Stimulated activated CD4-positive, alpha-beta T cell treated with anti-CD3 and anti-CD28 coated beads, Interleukin-2, amount 100 ng/mL, for 48 hours (primary cell): ENCODE measurements at places on chromosomes 3 and 15.
A peak's percentile ranks its signal among the peaks of the same experiment; 100 is the strongest.

DNA sequence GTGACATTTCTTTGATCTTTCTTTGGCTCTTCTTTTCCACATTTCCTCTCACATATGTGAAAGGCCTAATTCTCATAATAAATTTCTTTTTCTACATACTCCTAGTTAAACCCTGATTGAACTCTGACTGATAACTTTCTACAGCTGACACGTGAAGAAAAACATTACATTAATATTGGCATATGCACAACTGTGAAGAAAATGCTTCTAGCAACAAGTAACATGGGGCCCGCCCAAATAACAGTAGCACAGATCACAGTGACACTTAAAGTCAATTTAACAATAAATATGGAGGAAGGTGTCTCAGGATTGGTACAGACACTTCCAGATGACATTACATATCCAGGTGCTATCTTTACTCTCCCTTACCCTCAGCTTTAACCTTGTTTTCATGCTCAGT, 317.6 kb upstream of the ZNF385D start:
- no peak for DNase-seq

DNA sequence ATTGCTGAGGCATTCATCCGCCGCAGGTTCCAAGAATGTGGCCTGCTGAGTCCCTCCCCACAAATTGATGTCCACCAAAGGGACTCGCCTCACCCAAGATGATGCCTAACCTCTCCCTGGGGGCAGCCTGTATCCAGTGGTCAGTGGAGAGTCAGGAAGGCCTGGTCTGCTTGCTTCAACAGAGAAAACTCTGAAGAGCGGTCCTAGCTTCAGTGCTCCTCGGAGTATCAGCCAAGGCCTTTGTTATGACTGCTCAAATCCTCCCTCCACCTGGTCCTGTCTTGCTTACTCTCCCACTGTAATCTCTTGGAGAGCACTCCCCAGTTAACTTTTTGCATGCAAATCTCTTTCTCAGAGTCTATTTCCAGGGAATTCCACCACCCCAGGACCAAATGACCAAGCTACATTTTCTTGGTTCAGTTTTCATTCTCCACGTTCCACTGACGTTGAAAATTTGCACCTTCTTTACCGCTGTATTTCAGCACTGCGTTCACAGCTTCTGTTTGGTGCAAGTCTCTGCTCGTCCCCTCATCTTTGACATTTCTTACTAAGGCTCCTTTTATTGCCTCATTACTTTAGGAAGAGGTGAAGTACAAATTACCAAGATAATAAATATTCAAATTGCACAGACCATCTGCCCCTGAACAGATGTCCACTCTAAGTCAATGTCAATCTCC, 22.3 kb downstream of the CMTM7 start:
- DNase-seq, result no peak

DNA sequence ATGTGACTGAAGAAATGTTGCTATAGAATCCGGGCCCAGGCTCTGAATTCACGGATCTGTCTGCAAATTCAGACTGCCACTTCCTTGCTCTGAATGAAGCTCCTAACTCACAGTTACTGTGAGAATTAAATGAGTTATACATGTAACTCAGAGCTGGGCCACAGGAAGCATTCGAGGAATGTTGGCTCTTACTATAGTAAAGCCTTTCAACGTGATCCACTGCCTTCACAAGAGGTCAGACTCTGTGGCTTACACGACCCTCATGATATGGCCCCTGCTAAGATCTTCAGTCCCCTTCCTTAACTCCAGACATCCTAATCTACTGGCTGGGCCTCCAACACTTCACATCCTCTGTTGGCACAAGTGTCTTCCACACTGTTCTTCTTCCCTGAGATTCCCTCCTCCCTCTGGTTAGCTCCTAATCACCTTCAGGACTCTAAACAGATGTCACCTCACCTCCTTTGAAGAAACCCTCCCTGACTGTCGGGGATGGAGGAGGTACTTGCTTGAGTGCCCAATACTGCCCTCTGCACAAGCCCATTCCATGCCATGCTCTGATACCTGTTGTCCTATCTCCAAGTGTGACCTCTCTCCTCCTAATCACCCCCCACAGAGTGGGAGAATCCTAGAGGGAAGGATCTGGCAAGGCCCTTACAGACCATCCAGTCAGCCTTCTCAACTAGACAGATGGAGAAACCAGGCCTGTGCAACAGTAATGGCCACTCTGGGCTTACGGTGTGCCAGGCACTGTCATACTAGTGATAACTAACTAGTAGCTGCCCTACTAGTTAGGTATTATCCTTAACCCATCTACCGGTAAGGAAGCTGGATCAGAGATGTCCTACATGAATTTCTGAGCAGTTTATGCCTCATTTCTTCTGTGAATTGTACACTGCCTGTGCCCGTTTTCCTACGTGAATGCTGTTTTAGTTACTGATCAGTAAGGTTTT, 1.3 kb downstream of the ACTR8 start:
- DNase-seq, result no peak

DNA sequence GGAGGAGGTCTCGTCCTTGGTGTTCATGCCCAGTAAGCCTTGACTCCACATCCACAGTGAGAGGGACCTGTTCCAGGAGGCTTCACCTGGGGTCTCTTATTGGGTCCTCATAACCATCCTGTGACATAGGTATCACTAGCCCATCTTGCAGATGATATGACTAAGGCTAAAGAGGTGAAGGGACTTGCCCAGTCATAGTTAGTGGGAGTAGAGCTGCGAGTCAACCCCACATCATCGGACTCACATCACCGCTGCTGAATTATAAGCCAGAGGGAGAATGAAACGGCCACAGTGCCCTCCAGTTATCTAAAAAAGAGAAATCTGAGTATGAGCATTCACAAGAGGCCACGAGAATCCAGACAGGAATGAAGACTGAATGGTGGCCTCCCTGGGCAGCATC, 66.0 kb downstream of the MESD start:
- no peak for DNase-seq

DNA sequence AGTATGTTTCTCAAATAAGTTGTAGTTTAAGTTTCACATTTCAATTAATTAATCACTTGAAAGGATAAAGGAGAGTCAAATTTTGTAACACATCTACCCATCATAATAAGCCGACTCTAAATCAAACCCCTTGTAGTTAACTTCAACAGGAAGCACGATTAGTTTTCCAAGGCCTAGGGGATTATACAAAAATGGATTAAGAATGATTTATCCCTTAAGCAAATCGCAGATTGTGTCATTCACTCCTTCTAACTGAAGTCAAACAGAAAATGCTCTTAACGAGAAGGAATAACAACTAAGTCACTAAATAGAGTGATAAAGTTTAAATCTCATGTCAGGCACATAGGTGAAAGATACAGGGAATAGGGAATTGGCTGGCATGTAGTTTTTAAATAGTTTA, 792.8 kb downstream of the ZPLD1 start:
- no peak for DNase-seq

DNA sequence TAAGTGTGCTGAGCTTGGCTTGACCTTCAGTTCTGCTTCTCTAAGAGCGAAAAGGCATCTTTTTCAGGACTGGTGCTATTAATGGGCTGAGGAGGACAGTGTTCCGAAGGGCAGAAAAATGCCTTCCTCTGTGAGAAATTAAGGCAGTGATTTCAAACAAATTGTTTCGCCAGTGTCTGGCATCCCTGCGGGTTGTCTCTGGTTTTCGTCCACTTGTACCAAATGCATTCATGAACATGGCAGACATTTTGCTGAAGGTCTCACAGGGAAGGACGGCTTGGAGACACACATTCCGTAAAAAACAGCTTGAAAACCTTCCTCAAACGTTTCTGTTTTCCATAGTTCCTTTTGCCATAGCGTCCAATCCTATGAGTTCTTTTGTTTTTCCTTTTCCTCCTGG, 57.1 kb downstream of the CEMIP start:
- DNase-seq, result no peak

GRCh38 chr15:96893159-96893906, 562.8 kb downstream of the NR2F2 start:
- DNase-seq, result no peak

DNA sequence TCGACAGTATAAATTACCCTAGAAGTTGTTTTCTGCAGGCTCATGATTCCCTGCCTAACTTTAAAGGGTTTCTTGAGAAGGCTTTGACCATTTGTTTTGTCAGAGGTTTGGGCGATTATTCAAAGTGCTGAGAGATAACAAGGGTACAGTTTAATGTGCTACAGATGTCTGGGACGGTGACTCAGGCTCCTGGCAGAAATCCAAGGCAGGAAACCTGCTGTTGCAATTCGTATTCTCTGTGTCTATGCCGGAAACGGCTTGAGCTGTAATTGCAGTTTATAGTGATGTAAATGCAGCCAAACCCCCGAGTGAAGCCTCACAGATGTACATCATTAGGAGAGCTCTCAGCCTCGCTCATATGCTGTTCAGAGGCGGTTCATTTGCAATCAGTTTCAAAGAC, 65.6 kb downstream of the SYNPR start:
- DNase-seq, result peak; percentile 7

DNA sequence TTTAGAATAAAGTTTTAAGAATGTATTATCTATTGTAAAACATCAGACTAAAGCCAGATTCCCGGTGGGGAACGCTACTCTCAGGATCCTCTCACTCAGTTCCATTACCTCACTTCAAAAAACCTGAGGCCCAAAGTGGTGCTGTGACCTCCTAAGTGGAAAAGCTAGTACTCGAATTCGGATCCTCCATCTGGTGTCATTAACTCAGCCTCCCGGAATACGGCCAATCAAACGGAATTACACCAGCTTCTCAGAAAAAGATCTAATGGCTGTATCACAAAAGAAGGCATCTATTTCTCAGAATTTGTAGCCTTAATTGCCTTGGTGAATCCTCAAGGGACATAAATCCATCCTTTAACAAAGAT, 627 bp downstream of the ACAD11 start:
- DNase-seq, result no peak

DNA sequence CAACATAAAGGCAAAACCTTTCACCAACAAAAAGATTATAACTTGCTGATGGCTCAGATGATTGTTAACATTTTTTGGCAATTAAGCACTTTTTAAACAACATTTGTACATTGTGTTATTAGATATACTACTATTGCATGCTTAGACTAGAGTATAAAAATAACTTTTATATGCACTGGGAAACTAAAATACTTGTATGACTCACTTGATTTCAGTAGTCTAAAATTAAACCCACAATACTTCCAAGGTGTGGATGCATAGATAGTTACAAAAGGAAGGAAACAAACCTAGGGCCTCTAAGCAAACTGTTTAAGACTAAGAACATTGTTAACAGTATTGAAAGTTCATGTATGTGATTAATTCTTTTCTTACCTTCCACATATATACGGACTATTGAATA, 1521.5 kb downstream of the OTOL1 start:
- DNase-seq, result no peak

GRCh38 chr3:193452338-193452737, 73.8 kb upstream of the ATP13A5 start:
- DNase-seq, result no peak

DNA sequence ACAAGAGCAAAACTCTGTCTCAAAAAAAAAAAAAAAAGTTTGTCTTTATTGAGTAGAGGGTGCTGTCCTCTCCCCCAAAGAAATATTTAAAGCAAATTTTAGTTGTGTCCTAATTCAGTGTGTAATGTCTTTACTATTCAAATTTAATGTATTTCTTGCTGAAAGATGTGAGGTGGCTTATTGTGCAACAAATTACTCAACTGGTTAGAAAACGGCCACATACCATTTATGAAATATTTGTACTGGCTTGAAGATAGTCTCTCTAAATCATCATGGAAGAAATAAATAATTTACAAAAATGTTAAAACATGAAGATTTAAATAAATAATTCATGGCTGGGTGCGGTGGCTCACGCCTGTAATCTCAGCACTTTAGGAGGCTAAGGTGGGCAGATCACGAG, 63.0 kb downstream of the SLTM start:
- no peak for DNase-seq

DNA sequence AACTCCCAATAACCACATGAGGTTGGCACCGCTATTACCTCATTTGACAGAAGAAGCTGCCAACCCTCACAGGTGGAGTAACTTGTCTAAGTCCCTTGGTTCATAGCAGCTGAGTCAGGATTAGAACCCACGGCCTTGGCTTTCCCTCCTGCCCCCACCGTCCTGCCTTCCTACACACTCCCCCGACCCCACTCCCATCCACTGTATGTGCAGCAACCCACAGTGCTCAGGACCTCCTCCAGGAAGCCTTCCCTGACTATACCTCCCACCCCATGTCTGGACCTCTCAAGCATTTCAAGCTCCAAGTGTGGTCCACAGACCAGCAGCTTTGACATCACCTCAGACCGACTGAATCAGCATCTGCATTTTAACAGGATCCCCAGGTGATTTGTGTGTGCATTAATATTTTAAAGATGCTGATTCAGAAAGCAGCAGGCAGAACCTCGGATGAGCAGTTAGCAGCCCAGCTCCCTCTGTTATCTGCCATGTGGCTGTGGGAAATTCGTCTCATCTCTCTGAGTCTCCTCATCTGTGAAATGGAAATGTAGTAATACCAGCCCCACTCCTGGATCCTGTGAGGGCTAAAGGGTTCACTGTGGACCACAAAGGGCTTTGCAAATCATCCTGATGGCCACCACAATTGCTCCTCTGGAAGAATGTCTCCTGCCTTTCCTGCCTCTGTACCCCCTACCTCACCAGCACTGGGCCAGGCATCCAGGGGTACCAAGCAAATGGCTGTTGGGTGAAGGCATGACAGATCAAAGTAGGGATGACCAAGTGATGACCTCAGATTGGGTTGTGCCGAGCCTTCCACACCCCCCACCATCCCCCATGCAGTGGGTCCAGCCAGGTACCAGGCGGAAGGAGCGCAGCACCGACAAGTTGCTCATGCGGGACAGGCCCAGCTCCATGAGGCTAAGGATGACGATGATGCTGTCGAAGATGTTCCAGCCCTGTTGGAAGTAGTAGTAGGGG, 62.7 kb downstream of the SCN5A start:
- no peak for DNase-seq

DNA sequence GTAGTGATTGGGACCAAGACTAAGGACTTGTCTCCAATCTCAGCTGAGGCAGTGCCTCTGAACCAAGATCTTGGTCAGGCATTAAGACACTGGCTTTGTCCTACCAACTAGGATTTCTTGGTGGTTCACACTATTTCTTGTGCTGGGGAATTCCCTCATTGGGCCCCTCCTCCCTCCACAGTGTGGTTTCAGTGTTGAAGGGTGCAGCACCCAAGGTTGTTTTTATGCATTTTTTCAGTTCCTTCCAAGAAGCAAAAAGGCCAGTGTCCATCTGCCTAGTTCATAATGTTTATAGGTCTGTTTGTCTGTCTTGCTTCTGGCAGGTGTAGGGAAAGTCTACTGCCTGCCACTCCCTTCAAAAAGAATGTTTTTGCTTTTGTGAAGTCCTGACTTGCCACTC, 10.6 kb upstream of the ITPKA start:
- no peak for DNase-seq
